Aorta (tissue), 5 donors: ENCODE measurements at places on chromosomes 13 and 19. TPM values are rescaled to one million over a fixed set of nuclear protein-coding genes. Genes with fewer than 3 reads are reported as not detected.

The FFAR3 gene
- total RNA-seq = 0.32 TPM

The LYPD3 gene
- 1.2 TPM for total RNA-seq

The TRPC4 gene
- 1.3 TPM for total RNA-seq

The FFAR2 gene
- 2.0 TPM for total RNA-seq

GRCh38 chr19:1394252-1395193 is 6.8 kb downstream of the GAMT start:
- no peak overlapping the region for H3K4me3 ChIP-seq
- peaks cover 2% of the 10 kb centered on the region for H3K36me3 ChIP-seq
- no peaks in the 10 kb centered on the region for H3K4me1 ChIP-seq
- DNase-seq = no peak

GRCh38 chr19:44772959-44773358 is 4.7 kb upstream of the CBLC start:
- H3K27ac ChIP-seq = no peak overlapping the region
- H3K4me1 ChIP-seq = no peaks in the 10 kb centered on the region
- H3K27me3 ChIP-seq = peaks cover 2% of the 10 kb centered on the region
- no peaks in the 10 kb centered on the region for H3K36me3 ChIP-seq
- no peak for DNase-seq

DNA sequence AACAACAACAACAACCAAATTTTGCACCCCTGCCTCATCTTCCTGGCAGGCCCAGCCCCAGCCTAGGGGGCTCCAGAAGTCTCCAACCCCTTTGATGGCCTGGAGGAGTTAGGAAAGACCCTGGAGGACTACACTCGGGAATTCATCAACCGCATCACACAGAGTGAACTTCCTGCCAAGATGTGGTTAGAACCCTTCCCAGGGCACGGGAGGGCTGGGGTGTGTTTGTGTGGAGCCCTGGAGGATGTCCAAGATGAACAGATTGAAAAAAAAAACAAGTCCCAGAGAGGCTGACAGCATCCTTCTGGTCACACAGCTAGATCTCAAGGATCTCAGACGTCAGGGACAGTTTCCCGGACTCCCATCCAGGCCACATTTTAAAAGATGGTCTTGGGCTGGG is 13.3 kb downstream of the APOC1 start:
- H3K4me3 ChIP-seq = no peak overlapping the region
- H3K27ac ChIP-seq = no peak overlapping the region
- no peak for DNase-seq
- H3K36me3 ChIP-seq = no peaks in the 10 kb centered on the region

DNA sequence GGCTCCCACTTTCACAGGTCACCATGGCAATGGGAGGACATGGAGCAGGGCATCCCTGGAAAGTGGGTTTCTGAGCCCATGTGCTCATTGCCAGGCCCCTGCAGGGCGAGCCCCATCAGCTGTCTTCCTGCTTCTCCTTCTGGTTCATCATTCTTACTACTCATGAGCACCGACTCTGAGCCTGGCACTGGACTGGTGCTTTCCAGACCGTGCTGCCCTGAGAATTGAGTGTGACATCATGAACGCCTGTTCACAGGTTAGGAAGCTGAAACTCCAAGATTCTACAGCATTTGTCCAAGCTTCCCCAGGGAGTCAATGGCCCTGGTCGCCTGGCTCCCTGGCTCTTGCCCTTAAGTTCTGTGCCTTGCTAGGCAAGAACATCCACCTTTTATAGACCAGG is 210.4 kb upstream of the ZNF536 start:
- no peak overlapping the region for H3K27ac ChIP-seq
- H3K4me3 ChIP-seq = no peak overlapping the region
- H3K36me3 ChIP-seq = no peaks in the 10 kb centered on the region
- no peak for DNase-seq
- no peaks in the 10 kb centered on the region for H3K27me3 ChIP-seq
- H3K4me1 ChIP-seq = no peaks in the 10 kb centered on the region

DNA sequence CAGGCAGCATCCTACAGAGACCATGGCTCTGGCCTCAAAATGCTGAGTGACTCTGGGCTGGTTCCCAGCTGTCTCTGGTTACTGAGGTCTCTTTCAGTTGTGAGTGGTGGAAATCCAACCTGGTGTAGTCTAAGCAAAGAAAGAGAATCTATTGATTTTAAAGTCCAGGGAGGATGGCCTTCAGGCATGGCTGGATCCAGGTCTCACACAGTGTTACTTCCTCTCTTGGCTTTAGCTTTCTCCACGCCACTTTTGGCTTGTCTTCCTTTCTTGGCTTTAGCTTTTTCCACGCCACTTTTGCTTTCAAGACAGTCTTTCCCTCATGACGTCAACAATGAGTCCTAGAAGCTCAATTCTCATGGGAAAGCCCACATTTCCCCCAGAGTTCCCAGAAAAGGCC is 4.1 kb downstream of the CYP4F3 start:
- no peak overlapping the region for H3K27ac ChIP-seq
- DNase-seq = no peak
- no peaks in the 10 kb centered on the region for H3K36me3 ChIP-seq
- no peak overlapping the region for H3K4me3 ChIP-seq
